Nasal cavity respiratory epithelium epithelial cell of viscerocranial mucosa (primary cell): ENCODE measurements at places on chromosomes 7 and 10. TPM values are rescaled to one million over a fixed set of nuclear protein-coding genes. Genes with fewer than 3 reads are reported as not detected.

PPP1R3C gene
- total RNA-seq, result 4.1 and 20.8 TPM in 2 replicates

CYP2C9 gene
- total RNA-seq, result 0.71 TPM in 1 of 2 replicates, not detected in the other

CDH23 gene
- total RNA-seq, result under 0.01 and 0.14 TPM in 2 replicates

ANKRD61 gene
- under 0.01 and 0.21 TPM in 2 replicates for total RNA-seq

KAT6B gene
- total RNA-seq, result 9.9 and 21.6 TPM in 2 replicates

AHR gene
- total RNA-seq, result 138 and 303 TPM in 2 replicates

FBXL13 gene
- total RNA-seq, result 0.34 and 0.36 TPM in 2 replicates

C10orf71 gene
- not detected in 2 replicates for total RNA-seq

FAM25C gene
- 13.7 TPM in 1 of 2 replicates, not detected in the other for total RNA-seq

NOLC1 gene
- 76.6 and 126 TPM in 2 replicates for total RNA-seq

PNLIP gene
- not detected in 2 replicates for total RNA-seq

AGBL3 gene
- total RNA-seq, result 1.00 and 1.0 TPM in 2 replicates

PTER gene
- 16.4 and 32.9 TPM in 2 replicates for total RNA-seq

MNX1 gene
- total RNA-seq, result not detected in 2 replicates

MMP21 gene
- total RNA-seq, result not detected in 2 replicates

LRRC18 gene
- total RNA-seq, result not detected in 2 replicates

PKD1L1 gene
- under 0.01 and 0.14 TPM in 2 replicates for total RNA-seq

ACHE gene
- total RNA-seq, result under 0.01 and 0.28 TPM in 2 replicates

DRGX gene
- not detected in 2 replicates for total RNA-seq

NUTM2B gene
- 0.50 and 0.68 TPM in 2 replicates for total RNA-seq

MYPN gene
- under 0.01 TPM in 1 of 2 replicates, not detected in the other for total RNA-seq

PPRC1 gene
- 17.1 and 35.0 TPM in 2 replicates for total RNA-seq

PILRA gene
- under 0.01 and 0.14 TPM in 2 replicates for total RNA-seq

CALY gene
- not detected in 2 replicates for total RNA-seq

SKIDA1 gene
- under 0.01 and 0.07 TPM in 2 replicates for total RNA-seq

ATOH7 gene
- total RNA-seq, result not detected in 2 replicates

CYP3A7 gene
- 0.07 TPM in 1 of 2 replicates, not detected in the other for total RNA-seq

ANKRD26 gene
- total RNA-seq, result 5.5 and 8.3 TPM in 2 replicates

EBLN1 gene
- total RNA-seq, result not detected in 2 replicates

LRRC17 gene
- total RNA-seq, result 0.28 and 0.68 TPM in 2 replicates

KDM7A gene
- 29.0 and 30.8 TPM in 2 replicates for total RNA-seq

IQUB gene
- under 0.01 and 0.21 TPM in 2 replicates for total RNA-seq

OGDHL gene
- under 0.01 and 0.14 TPM in 2 replicates for total RNA-seq
